ENCODE measurements at places on chromosomes 13 and 19.
A peak's percentile ranks its signal among the peaks of the same experiment; 100 is the strongest.

GRCh38 chr19:7340959-7341837 lies 7.5 kb upstream of the ARHGEF18 start:
- DNase-seq, result peak; percentile 67

GRCh38 chr13:30900436-30900835 lies 5.6 kb upstream of the MEDAG start:
- DNase-seq, result no peak

DNA sequence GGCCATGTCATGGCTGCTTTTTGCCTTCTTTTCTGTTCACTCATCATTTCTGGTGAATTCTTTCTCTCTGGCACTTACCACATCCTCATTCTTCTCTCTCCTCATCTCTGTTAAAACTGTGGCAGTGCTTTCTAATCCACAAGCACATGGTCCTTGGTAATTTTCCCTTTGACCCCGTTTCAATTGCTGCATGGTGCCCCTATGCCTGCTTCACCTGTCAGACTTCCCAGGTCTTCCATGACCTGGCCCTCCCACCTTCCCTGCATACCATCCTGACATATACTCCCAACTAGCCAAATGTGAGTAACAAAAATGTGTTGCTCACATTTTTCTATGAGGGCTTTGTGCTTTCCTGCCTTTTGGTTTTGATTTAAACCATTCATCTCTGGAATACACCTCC lies 286.5 kb downstream of the MTUS2 start:
- DNase-seq, result no peak

DNA sequence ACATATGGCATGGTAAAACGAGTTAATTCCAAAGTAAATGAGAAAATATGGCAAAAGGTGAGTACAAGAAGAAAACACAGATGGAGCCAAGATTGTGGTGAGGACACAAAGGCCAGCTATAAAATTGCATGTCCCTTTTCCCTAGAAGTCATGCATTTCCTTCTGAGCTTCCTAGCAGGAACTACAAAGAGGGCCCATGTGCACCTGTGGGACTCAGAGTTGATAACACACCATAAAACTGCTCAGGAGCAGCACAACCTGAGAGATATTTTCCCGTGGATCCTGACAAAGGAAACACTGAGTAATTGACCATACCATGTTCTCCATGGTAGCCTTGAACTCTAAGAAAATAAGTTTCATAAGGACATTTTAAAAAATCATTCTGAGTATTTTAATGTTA lies 228.3 kb downstream of the DLEU7 start:
- DNase-seq, result no peak

- no peak for DNase-seq
These were observed 53.6 kb downstream of the GADD45B start for GRCh38 chr19:2529473-2529918.

Measured in amygdala (tissue), 56 donors.